Stimulated activated CD4-positive, alpha-beta T cell treated with anti-CD3 and anti-CD28 coated beads, Interleukin-15, amount 100 ng/mL, for 1 hour (primary cell): ENCODE measurements at places on chromosomes 1 and 21.

- no peak for DNase-seq
Observed at GRCh38 chr1:240649733-240650721, 38.1 kb upstream of the GREM2 start.

DNA sequence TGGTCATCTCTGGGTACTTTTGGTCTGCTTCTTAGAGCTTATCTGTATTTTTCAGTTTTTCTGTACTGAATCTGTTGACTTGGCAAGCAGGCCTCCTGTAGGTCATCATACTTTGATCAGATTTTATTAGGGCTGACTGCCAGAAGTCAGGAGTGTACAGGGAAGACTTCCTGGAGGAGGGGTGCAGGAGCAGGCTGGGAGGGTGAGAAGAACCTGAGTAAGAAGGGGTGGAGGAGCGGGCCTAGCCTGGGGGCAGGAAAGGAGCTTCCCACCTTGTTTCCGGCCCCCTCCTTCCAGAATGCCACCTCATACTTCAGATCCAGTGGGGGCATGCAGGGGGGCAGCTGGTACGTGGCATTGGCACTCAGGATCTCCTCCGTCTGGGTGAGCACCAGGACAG, 18.3 kb upstream of the IL22RA1 start:
- DNase-seq, result no peak

DNA sequence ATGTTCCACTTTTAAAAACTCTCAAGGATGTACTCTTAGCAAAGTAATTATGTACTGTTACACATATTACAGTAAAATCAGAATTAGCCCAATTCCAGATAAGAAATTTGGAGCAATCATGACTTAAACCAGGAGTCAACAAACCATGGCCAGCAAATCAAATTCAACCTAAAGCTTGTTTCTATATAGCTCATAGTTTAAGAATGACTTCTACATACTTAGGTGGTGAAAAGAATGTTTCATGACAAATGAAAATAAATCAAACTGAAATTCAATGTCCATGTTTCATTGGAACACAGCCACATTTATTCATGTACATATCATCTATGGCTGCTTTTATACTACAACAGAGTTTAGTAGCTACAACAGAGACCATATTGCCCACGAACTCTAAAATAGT, 35.1 kb downstream of the FRRS1 start:
- no peak for DNase-seq

GRCh38 chr1:185672719-185673360, 61.4 kb upstream of the HMCN1 start:
- no peak for DNase-seq

DNA sequence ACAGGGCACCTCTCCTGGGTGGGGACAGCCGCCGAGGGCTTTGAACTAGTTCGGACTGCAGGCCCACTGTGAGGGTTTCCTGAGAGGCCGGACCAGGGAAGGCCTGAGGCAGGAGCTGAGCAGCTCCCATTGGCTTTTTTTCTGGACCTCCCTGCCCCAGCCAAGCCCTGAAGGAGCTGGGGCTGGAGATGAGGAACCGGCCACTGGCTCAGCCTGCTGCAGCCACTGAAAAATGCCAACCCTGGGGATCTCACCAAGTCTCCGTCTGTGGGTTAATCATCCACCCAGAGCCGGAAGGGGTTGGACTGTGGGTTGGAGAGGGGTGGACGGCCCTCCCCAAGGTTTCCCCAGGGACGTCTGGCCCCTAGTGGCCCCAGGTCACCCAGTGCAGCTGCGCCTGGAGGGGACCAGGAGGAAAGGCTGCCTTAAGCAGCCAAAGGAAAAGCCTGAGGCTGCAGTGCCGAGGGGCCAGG, 2.5 kb downstream of the VWA1 start:
- no peak for DNase-seq

DNA sequence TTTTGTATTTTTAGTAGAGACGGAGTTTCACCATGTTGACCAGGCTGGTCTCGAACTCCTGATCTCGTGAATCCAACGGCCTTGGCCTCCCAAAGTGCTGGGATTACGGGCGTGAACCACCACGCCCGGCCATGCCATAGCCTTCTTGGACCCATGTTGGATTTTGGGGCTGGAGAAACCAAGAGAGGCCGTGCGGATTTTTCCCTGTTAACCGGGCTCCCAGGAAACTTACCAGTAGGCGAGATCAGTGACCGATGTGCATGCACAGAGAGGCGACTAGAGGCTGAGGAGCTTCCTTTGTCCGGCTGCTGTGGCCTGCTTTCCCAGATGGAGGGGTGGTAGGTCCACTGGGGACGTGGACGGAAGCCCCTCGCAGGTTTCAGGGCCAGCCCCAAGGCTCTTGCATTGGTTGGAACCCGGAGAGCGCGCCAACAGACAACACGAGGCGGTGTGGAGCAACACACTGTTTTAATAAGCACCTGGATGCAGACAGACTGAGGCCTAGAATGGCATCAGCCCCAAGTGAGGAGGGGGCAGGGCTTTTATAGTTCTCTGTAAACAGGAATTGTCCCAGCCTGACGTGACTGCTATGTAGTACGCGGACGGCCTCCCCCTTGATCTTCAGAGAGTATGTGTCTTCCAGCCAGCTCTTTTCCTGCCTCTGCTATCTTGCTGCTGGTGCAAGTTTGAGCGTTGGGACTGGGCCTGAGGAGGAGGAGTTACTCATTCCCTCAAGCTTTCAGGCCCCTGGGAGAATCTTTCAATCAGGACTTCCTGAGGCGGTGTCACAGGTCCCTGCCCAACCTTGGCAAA, at the start of gene ERVH48-1:
ERVH48-1 (minus strand) TSS at position 517 of the 813 bp plus-strand sequence. CDS start 6,624 bp downstream, outside the sequence.
- DNase-seq, result no peak

- no peak for DNase-seq
Observed at GRCh38 chr1:2384941-2385481, 6.3 kb downstream of the MORN1 start.

GRCh38 chr1:66294707-66295370, 239.1 kb upstream of the SGIP1 start:
- DNase-seq, result no peak

GRCh38 chr1:163231385-163231784, 28.7 kb upstream of the RGS5 start:
- no peak for DNase-seq

DNA sequence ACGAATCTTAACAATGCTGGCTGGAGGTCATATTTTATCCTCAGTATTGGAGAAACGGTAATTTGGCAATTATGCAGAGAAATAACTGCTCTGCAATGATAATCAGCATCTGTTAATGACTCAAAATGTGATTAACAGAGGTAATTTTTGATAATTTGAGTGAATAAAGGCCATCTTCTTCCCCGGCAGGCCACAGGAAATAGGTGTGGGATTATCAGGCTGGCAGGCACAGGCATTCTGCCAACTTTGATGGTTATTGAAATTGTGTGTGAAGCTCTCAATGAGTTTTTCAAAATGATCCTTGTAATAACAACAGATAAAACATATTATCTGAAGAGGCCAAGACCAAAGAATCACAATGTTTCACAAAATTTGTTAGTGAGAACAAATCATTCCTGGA, 309.0 kb downstream of the PTGER3 start:
- DNase-seq, result no peak

DNA sequence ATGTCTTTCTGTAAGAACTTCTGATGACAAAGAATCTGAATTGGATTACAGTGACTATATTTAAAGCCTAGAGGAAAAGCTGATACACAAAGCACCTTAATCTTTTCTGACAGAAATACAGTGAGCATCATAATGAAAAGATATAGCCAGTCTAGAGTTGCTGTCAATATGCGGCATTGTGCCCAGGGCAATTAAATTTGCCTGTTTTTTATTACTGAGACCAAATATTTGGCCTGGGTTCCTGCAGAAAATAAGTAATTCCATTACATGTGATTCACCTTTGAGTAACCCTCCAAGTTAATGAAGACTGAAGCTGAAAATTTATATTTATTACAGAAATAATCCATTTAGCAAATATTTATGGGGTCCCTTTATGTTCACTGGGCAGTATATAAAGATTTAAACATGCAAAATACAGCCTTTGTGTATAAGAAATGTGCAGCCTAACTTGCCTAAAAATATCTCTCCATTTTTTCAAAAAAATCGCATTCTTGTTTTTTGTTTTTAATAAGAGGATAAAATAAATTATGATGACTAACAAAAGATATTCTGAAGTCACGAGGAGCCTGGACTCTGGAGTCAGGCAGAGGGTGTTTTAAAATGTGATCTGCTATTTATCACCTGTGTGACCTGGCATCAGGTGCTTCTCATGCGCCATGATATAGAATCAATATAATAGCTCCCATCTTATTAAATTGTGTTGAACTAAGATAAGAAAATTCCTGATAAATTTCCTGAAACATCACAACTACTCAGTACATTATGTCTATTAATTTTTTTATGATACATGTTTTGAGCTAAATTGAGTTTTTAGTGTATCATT, 83.6 kb downstream of the SGIP1 start:
- no peak for DNase-seq

GRCh38 chr1:68379085-68379478, 70.7 kb downstream of the RPE65 start:
- no peak for DNase-seq

GRCh38 chr21:26087223-26087918, 83.2 kb downstream of the APP start:
- DNase-seq, result no peak

GRCh38 chr1:150068109-150068435, 496 bp downstream of the VPS45 start:
- DNase-seq, result no peak

- no peak for DNase-seq
Observed at GRCh38 chr1:83641796-83642443, 357.0 kb downstream of the TTLL7 start.

- DNase-seq, result no peak
Observed at GRCh38 chr1:24474193-24474592, 28.4 kb upstream of the RCAN3 start.

DNA sequence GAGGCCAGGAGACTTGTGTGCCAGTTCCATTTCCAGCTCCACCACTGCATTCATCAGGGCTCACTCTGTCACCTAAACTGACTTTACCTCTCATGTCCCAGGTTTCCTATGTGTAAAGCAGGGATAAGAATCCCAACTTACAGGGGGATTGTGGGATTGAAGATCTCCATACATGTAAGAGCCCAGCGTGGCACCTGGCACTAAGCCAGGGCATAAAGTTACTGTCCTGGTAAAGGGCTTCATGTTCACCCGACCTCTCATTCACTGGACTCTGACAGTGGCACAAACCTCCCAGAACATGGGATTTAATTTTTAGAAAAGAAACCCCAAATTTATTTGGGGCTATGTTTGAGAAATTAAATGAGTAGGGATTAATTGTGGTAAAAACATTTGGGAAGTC, 8.9 kb upstream of the IGFN1 start:
- DNase-seq, result no peak
